ENCODE measurements at places on chromosomes 16 and 17.

- DNase-seq = no peak
Measured at GRCh38 chr16:12188061-12188934, 211.8 kb downstream of the SNX29 start.

DNA sequence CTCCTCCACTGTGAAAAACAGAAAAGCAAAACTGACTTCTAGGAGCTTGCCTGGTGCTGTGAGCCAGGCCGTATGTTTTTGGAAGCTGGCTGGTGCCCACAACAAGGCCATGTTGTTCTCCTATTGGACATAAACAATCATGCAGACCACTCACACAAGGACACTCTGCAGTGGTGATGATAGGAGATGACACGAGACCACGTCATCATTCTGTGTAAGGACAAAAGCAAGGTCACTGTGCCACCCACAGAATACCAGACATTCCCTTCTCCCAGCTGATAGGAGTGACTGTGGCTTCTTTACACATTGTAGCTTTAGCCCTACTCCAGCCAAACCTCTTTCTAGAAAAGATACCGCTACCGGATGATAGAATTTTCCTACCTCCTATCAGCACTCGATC is 47.7 kb upstream of the LCMT1 start:
- DNase-seq = no peak

GRCh38 chr16:82782715-82783251 is 156.0 kb downstream of the CDH13 start:
- no peak for DNase-seq

- DNase-seq = no peak
Measured at GRCh38 chr16:69133373-69133954, 1.0 kb downstream of the UTP4 start.

- DNase-seq = no peak
Measured at GRCh38 chr17:48907713-48908046, 527 bp upstream of the UBE2Z start.

- no peak for DNase-seq
Measured at GRCh38 chr17:76337413-76337777, 16.3 kb downstream of the PRPSAP1 start.

All from renal pelvis (tissue), 12 donors.